ENCODE measurements at places on chromosomes 1 and 21. TPM values are rescaled to one million over a fixed set of nuclear protein-coding genes. Genes with fewer than 3 reads are reported as not detected.

C21orf91 gene
- 4.7 TPM for total RNA-seq

DNA sequence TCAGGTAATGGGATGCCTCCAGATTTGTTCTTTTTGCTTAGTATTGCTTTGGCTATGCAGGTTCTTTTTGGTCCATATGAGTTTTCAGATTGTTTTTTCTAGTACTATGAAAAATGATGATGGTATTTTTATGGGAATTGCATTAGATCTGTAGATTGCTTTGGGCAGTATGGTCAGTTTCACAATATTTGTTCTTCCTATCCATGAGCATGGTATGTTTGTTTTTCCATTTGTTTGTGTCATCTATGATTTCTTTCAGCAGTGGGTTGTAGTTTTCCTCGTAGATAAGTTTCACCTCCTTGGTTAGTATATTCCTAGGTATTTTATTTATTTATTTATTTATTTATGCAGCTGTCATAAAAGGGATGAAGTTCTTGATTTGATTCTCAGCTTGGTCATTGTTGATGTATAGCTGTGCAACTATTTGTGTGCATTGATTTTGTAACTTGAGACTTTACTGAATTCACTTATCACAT lies 103.9 kb upstream of the DNAH14 start:
- DNase-seq: no peak

DNA sequence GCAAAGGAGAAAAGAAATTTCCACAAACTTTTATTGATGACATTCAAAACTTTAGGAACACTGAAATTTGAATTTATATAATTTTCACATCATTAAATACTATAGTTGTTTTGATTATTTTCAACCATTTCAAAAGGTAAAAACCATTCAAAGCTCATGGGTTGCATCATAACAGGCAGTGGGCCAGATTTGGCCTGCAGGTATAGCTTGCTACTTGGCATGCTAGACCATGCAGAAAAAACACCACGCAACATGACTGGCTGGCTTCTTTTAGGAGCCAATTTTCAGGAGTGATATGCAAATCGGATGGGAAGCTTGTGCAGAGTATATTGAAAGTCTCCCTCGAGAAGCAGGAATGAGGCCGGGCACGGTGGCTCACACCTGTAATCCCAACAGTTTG lies 144.8 kb downstream of the GLUL start:
- peak; percentile 70 for DNase-seq

DNA sequence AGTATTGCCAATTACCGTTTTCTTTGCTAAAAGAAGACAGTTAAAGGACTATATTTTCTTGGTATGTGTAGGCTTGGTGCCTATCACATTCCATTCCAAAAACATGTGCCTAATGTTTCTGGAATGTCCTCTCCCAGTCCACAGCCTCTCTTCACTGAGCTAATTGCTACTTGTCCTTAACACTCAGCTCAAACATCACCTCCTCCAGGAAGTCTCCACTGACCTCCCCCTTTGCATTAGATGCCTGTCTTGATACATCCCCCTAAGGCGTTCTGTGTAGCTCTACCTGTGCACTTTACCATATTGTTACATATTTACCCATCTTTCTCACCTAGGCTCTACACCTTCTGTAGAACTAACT lies 195.6 kb upstream of the CAMK1G start:
- DNase-seq: no peak

- no peak for DNase-seq
Observed at GRCh38 chr1:2867087-2867425, 65.6 kb upstream of the TTC34 start.

GRCh38 chr1:114015075-114015474 lies 35.8 kb downstream of the OLFML3 start:
- no peak for DNase-seq

Data from left lobe of liver (tissue), 2 donors.